ENCODE measurements at places on chromosomes 5 and 9.
A peak's percentile ranks its signal among the peaks of the same experiment; 100 is the strongest.

DNA sequence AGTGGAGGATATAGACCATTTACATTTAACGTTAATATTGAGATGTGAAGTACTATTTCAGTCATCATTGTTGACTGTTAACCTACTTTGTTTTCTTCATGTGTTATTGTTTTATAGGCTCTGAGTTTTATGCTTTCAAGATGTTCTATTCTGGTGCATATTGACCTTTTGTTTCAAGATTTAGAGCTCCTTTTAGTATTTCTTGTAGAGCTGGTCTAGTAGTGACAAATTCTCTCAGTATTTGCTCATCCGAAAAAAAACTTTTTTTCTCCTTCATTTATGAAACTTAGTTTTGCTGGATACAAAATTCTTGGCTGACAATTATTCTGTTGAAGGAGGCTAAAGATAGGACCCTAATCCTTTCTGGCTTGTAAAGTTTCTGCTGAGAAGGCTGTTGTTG, 91.3 kb downstream of the INVS start:
- no peak for DNase-seq

DNA sequence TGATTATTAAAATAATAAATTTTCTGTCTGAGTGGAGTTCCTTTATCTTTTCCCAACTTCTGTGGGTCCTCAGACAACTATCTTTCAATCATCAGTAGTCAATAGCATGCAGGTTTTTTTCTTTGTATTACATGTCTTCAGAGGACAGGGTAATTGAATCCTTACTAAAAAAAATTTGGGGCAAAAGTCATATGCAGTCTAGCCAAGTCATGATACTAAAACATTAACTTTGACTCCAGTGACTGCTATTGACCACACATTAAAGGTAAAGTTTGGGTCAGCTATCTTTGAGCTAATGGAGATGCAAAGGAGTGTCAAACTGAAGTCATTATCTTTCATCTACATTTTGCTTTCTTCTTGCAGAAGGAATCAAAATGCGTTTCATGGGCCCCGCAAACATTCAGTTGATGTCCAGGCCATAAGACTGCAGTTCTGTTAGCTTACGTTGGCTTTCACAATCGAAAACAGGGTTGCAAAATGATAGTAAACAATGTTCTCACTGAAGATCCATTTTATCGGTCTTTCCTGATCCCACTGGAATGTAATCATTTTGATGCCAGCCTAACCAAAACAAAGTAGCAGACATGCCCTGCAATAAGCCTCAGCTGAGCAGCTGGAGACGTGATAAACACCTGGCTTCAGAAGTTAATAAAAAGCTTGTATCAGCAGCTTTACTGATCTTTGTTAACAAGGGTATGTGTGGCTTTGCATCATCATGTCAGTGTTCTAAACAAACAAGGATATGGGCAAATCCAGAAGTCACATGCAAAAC, 186.1 kb upstream of the PRLR start:
- DNase-seq: no peak

- no peak for DNase-seq
Observed at GRCh38 chr5:58735637-58736036, 152.8 kb downstream of the RAB3C start.

- DNase-seq: no peak
Observed at GRCh38 chr9:75891277-75891741, 836 bp downstream of the PCSK5 start.

DNA sequence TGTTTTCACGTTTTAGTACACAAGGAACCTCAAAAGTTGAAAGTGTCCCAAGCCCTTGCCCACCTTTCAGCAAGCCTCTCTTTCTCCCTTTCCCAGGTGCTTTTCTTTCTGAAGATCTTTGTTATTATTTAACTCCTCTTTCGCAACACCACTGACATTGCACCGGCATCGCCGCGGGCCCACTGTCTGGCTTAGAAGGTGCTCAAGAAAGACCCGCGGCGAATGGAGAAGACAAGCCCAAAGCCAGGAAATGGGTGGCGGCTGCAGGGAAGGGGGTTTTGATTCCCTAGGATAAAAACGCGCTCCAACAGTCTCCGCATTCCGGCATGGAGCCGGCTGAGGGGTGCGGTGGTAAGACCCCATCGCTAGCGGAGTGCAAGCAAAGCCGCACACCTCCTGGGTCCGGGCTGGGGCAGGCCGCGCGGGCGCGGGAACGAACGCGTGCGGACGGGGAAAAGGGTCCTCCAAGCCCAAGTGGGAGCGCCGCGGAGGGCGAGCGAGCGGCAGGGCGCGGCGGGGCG, 404 bp upstream of the AFAP1L1 start:
- DNase-seq: no peak

GRCh38 chr5:115685490-115685889, 59.7 kb upstream of the TMED7 start:
- DNase-seq: no peak

GRCh38 chr9:131835151-131835910, 95.5 kb upstream of the RAPGEF1 start:
- peak; percentile 31 for DNase-seq

DNA sequence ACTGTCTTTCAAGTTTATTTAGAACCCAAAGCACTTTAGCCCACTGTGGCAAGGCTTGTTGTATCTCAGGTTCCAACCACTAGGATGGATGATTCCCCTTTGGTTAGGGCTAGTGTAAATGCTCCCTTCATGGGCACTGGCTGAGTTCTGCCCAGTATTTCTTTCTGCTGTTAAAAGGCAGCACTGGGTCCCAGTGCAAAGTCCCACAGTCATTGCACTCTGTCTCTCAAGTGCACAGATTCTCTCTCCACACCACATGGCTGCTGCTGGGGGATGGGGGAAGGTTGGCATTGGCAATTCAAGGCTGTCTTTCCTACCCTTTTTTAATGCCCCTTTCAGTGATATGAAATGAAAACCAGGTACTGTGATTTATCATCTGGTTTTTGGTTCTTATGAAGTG, 7.2 kb upstream of the NPR3 start:
- no peak for DNase-seq

GRCh38 chr5:66570201-66570600, 26.0 kb upstream of the MAST4 start:
- DNase-seq: no peak

GRCh38 chr5:40678460-40679147, 1.1 kb upstream of the PTGER4 start:
- no peak for DNase-seq

DNA sequence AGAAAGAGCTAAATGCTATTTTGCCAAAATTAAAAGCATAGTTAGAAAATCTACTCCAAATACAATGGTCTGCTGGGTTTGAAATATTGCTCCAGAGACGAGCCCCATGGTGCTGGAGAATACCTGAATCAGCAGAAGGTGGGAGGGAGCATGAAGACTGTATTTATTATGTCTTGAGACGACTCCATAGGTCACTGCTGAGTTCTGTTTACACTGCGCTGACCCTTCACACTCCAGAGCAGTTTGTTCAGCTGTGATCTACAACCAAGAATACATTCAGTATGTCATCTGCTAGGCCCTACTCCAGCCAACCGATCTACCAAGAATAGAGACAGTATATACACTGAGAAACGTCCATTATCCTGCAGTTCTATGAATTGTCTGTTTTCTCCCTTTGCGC, 150.5 kb downstream of the TLE1 start:
- no peak for DNase-seq

DNA sequence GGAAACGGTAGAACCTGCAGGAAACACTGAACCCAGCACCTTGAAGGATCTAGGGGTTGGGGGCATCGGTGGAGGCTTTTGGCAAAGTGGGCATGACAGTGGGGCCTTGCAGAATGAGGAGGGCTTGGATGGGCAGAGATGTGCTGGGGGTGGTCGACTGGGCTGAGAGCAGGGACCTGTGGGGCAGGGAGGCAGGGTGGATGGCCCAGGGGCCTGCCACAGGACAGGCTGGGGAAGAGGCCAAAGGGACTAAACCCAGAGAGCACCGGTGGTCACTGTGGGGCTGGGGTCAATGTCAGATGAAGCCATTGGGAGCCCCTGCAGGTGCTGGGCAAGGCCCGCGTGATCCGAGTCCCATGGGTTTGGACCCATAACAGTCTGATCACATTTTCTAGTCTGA, 175.3 kb downstream of the DAB2IP start:
- DNase-seq: no peak

DNA sequence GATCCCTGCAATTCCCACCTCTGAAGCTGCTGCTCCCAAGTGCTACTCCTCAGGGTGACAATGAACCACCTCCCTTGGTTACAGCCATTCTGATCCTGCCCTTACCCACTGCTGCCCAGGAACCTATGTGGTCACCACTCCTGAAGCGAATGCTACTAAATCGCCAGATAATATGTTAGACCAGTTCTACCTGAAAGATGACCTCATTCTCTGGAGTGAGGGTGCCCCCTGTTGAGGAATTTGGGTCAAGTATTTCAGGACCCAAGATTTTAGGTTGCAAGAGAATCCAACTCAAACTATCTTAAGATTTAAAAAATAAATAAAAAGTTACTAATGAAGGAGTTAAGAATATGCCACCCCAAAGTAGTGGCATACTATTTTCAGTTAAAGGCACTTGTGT, 5.8 kb upstream of the SNAPC3 start:
- no peak for DNase-seq

- no peak for DNase-seq
Observed at GRCh38 chr5:17743580-17744435, 109.5 kb downstream of the TAF11L14 start.

DNA sequence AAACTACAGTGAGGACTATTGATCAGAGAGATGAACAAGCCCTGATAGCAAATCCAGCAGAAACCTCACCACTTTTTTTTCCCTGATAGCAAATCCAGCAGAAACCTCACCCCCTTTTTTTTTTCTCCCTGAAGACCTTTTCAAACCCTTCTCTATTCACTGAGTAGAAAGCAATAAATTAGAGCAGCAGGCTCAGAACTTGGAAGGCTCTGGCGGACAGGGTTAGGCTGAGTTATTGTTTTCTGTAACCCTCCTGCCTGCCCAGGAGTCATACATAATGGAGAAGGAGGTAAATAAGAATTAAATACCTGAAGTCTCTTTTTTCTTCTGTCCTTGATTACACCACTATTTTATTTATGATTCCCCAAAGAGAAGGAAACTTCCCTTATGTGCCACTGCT, 136.3 kb upstream of the SNX2 start:
- DNase-seq: no peak

GRCh38 chr5:78006449-78006848, 230.3 kb upstream of the TBCA start:
- DNase-seq: no peak

- DNase-seq: no peak
Observed at GRCh38 chr5:21236104-21236503, 1248.1 kb upstream of the CDH18 start.

GRCh38 chr9:114153761-114154599, 1.4 kb upstream of the COL27A1 start:
- no peak for DNase-seq

- peak; percentile 15 for DNase-seq
Observed at GRCh38 chr5:55993013-55993412, 1.8 kb downstream of the IL6ST start.

DNA sequence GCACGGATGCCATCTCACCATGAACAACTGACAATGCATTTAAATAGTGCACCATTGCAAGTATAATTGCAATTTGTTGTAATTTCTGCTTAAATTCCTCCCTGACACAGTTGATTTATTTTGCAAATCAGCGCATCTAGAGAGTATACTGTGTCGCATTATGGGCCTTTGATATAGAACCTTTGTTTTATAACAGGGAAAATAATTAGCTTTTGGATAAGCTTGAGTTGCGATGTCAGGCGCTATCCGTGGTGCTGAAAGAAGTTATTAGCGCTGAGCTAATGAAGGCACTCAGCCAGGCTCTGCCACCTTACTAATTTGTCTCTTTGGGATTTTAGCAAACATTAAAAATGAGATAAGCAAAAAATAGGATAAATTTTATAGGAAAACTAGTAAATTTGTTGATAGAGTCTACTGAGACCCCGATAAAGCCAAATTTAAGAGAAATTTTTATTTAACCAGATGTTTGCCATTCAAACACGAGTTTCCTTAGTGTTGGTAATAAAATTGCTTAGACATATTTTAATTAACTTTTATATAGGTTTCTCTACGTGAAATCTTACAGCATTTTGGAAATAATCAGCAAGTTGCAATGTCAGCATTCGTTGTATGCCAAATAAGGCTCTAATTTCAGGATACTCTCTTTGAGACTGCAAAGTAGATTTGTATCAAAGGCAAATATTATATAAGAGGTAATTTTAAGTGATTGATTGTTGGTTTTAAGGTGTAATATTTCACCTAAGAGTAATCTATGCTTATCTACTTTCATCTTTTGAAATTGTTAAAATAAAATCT, 355.5 kb downstream of the TLR4 start:
- DNase-seq: no peak

- DNase-seq: no peak
Observed at GRCh38 chr5:158309088-158309807, 450.3 kb upstream of the CLINT1 start.

DNA sequence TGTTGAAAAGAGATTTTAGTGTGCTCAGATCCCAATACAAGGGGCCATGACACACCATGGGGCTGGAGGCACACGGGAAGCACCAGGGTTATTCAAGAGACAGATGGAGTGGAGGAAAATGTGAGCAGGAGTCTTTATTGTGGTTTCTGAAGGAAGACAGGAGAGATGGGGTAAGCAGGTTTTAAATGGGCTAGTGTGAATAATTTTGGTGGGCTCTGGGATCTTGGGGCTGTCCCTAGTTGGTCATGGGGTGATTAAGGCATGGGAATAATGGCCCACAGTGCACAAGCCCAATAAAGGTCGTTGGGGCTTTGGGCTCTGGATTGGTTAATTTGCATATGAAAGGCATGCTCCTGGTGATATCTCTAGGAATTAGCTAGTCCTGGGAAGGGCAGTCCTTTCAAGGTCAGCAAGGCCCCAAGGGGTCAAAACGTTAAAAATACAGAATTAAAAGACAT, 3.6 kb upstream of the SCGB3A2 start:
- no peak for DNase-seq

DNA sequence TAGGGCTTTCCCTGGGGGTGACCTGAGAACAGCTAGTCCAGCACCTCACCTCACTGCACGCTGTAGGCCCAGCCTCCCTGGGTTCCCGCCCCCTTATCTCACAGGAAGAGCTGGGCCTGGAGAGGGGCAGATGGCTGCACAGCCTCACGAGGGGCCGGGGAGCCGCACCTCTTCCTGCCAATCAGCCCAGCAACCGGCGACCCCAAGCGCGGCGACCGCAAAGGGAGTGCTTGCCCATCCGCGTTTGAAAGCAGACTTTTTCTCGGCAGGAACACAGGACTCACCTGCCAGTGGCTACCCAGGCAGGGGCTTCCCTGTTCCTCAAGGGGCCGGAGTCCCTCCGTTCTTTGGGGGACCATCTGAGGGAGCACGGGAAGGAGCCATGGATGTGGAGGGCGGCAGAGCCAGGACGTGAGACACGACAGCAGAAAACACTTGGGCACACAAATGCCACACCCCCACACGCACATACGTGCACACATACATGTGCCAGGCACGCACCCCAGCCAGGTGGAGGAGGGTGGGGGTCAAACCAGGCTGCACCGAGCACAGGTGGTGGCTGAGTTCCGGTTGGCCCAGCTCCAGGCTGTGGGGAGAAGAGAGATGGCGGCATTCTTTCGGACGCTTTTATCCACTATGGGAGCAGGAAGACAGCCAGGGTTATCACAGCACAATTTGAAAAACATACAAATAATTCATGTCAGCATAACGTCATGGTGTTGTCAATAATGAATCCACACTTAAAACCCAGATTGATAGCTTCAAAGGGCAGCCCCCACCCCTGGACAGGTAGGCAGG, 11.3 kb downstream of the TMEM250 start:
- no peak for DNase-seq

Measured in amygdala (tissue), 56 donors.